Thymus (tissue), 14 donors: ENCODE measurements at places on chromosomes 3 and 15.

- H3K4me3 ChIP-seq: no peak overlapping the region
- no peak overlapping the region for H3K27ac ChIP-seq
- no peaks in the 10 kb centered on the region for H3K36me3 ChIP-seq
- H3K4me1 ChIP-seq: no peaks in the 10 kb centered on the region
- DNase-seq: no peak
- H3K27me3 ChIP-seq: no peaks in the 10 kb centered on the region
These were observed 59.9 kb downstream of the RYR3 start for GRCh38 chr15:33370623-33371020.

DNA sequence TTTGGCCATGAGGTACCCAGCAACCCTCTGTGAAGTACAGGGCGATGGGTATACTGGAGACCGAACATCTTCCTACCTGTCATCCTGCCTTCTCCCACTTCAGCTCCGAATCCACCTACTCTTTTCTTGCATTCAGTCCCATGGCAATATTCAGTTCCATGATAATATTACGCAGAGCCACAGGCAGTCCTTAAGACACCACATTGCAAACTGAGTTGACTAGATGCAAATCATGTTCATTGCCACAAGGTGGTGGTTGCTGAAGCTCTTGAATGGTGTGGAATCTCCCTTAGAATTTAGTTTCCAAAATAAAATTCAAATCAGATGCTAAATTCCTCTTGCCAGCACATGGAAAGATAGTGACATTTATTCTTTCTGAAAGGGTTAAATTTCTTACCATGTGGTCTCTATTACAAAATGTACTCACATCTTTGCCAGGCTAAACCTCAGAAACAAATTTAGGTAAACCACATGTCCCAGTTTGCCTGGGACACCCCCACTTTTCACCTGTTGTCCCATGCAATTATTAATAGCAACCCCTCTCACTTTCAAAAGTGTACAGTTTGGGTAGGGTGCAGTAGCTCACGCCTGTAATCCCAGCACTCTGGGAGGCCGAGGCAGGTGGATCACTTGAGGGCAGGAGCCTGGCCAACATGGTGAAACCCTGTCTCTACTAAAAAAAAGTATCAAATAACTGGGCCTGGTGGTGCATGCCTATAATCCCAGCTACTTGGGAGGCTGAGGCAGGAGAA is 1.7 kb upstream of the NME9 start:
- H3K27me3 ChIP-seq: no peaks in the 10 kb centered on the region
- H3K27ac ChIP-seq: no peak overlapping the region
- DNase-seq: no peak
- H3K36me3 ChIP-seq: no peaks in the 10 kb centered on the region

- no peaks in the 10 kb centered on the region for H3K4me1 ChIP-seq
- no peak for DNase-seq
- no peak overlapping the region for H3K27ac ChIP-seq
- H3K27me3 ChIP-seq: no peaks in the 10 kb centered on the region
- H3K4me3 ChIP-seq: no peak overlapping the region
These were observed 333.4 kb downstream of the RAP2B start for GRCh38 chr3:153495422-153495821.

GRCh38 chr3:101381809-101382208 is 61.4 kb upstream of the IMPG2 start:
- H3K36me3 ChIP-seq: no peaks in the 10 kb centered on the region
- H3K27me3 ChIP-seq: no peaks in the 10 kb centered on the region
- DNase-seq: peak; percentile 19

- no peaks in the 10 kb centered on the region for H3K36me3 ChIP-seq
- no peak overlapping the region for H3K27ac ChIP-seq
- no peaks in the 10 kb centered on the region for H3K4me1 ChIP-seq
- H3K4me3 ChIP-seq: no peak overlapping the region
- no peak for DNase-seq
- no peaks in the 10 kb centered on the region for H3K27me3 ChIP-seq
These were observed 366.7 kb downstream of the PTPRG start for GRCh38 chr3:61928039-61928438.

DNA sequence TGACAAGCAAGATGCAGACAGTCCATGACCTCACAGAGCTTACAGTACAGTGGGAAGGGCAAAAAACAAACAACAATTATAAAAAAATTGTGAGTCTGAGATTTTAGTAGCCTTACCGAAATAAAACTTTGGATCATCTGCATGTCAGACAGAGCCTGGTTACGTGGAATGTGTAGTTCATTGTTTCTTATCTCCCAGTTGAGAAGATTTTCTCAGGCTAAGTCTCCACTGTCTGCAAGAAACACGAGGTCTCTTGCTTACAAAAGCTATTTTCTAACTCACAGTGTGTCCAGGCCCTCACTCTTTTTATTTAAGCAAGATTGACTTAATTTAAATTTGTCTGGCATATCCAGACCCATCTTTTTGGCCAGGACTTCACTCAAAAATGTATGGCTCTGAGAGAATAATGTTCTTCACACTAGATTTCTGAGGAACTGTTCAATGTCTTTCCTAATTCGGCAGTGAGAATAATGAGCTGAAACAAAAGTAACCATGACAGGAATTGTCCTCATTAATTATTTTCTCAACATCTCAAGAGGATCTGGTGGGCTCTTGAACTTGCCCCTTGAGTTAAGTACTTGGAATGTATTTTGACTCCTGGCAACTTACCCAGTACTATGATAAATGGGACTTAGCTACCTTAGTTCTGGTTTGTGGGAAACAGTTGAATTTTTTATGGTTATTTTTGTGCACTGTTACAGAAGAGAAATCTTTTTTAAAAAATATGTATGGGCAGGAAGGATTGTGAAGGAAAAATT is 265.1 kb upstream of the COL8A1 start:
- no peak overlapping the region for H3K27ac ChIP-seq
- no peaks in the 10 kb centered on the region for H3K36me3 ChIP-seq
- DNase-seq: no peak
- no peak overlapping the region for H3K4me3 ChIP-seq
- H3K27me3 ChIP-seq: no peaks in the 10 kb centered on the region
- H3K4me1 ChIP-seq: no peaks in the 10 kb centered on the region
